ENCODE measurements at places on chromosomes 4 and X. TPM values are rescaled to one million over a fixed set of nuclear protein-coding genes. Genes with fewer than 3 reads are reported as not detected.
A peak's percentile ranks its signal among the peaks of the same experiment; 100 is the strongest.

DNA sequence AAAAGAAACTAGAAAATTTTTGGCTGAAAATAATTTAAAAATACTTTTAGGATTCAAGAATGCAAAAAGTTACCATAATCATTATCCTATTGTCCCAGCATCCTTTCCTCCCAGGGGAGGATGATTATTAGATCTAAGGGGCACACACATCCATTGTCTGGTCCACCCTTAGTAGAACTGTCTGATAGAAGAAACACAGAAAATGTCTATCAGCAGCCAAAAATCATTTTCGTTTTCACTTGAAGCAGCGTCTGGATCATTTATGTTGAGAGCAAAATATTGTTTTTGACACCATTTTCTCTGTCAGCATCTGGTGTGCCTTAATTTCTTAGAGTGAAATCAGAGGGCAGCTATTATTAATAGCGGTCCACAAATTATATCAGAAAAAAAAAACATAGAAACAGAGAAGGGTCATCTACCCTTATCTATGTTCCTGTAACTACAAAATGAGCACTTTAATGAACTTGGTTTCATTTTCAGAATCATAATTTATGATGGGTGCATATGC, 446.3 kb downstream of the TRAM1L1 start:
- H3K4me3 ChIP-seq: no peak overlapping the region
- no peak overlapping the region for H3K27ac ChIP-seq
- H3K27me3 ChIP-seq: no peaks in the 10 kb centered on the region
- no peaks in the 10 kb centered on the region for H3K36me3 ChIP-seq

GRCh38 chr4:99540277-99540939, 23.4 kb downstream of the TRMT10A start:
- H3K27me3 ChIP-seq: no peaks in the 10 kb centered on the region
- no peak for DNase-seq
- H3K36me3 ChIP-seq: no peaks in the 10 kb centered on the region
- no peaks in the 10 kb centered on the region for H3K4me1 ChIP-seq
- H3K4me3 ChIP-seq: no peak overlapping the region

- peak overlapping the region; percentile 90 for H3K27ac ChIP-seq
- DNase-seq: peak; percentile 68
- H3K4me3 ChIP-seq: peak overlapping the region; percentile 88
Observed at GRCh38 chr4:139083607-139083955, 68.0 kb downstream of the NOCT start.

The F11 gene
- total RNA-seq: not detected

The LDB2 gene
- 26.5 TPM for total RNA-seq

The CA5B gene
- 13.7 TPM for total RNA-seq

The ADH1A gene
- total RNA-seq: not detected

The BBS12 gene
- total RNA-seq: 5.0 TPM

- no peak overlapping the region for H3K27ac ChIP-seq
- no peak overlapping the region for H3K4me3 ChIP-seq
- DNase-seq: no peak
- H3K36me3 ChIP-seq: no peaks in the 10 kb centered on the region
Observed at GRCh38 chr4:91025241-91026148, 898.3 kb downstream of the CCSER1 start.

The P2RY8 gene
- total RNA-seq: 2.0 TPM

DNA sequence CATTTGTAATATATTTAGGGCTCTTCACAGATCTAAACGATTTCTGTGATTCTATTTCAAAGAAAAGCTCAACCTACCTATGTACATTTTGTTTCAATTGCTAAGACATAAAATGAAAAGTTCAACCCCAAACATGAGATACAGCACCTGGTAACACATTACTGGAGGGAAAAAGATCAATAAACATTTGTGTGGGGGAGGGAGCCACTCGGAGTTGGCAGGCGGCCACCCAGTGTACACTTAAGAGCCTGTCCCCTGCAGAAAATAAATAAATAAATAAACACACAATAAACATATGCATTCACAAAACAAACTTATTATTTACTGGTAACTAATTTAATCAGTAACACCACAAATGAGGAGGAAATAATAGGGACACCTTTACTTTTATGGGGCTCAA, 19.3 kb downstream of the PRSS48 start:
- H3K4me3 ChIP-seq: no peak overlapping the region
- H3K27me3 ChIP-seq: no peaks in the 10 kb centered on the region
- H3K36me3 ChIP-seq: no peaks in the 10 kb centered on the region
- H3K4me1 ChIP-seq: no peaks in the 10 kb centered on the region
- DNase-seq: no peak
- no peak overlapping the region for H3K27ac ChIP-seq

The OTUD4 gene
- 31.7 TPM for total RNA-seq

The PLK4 gene
- total RNA-seq: 6.2 TPM

DNA sequence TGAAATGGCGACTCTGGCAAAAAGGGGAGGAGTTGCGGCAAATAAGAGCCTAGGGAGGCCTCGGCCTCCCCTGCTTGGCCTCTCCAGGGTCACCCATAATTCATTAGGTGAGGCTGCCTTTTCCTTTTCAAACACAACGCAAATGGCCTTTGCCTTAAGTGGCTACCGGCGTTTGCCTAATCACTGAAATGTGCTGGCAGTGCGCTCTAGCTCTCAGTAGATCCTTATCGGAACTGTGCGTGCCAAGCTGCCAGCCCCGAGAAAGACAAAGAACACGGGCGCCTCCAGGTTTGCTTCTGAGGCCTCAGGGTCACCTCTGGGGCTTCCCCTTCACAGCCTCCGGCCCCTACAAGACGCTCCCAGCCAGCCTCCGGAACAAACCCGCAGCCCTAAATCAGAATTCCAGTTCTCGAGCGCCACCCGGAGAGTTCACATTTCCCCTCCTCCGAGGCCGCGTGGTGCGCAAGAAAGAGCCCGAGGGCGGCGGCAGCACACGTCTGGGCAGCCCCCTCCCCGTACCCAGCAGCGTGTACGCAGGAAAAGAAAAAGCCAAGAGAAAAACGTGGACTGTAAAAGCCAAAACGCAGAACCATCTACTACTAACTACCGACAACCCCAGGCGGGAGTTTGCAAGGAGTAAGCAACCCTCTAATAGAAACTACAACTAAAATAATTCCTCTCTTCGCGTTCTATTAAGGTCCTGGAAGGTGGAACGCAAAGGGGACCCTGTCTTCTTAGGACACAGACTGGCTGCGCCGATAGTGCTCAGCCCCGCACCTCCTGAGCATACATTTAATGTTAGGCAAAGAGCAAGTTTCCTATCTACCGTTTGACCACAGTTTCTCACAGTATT, 76.5 kb upstream of the BCOR start:
- no peaks in the 10 kb centered on the region for H3K36me3 ChIP-seq
- peaks cover 16% of the 10 kb centered on the region for H3K27me3 ChIP-seq
- peak overlapping the region; percentile 91 for H3K27ac ChIP-seq
- peak overlapping the region; percentile 67 for H3K4me3 ChIP-seq
- DNase-seq: peak; percentile 83
- H3K4me1 ChIP-seq: peaks cover 17% of the 10 kb centered on the region

The ABLIM2 gene
- 24.8 TPM for total RNA-seq

DNA sequence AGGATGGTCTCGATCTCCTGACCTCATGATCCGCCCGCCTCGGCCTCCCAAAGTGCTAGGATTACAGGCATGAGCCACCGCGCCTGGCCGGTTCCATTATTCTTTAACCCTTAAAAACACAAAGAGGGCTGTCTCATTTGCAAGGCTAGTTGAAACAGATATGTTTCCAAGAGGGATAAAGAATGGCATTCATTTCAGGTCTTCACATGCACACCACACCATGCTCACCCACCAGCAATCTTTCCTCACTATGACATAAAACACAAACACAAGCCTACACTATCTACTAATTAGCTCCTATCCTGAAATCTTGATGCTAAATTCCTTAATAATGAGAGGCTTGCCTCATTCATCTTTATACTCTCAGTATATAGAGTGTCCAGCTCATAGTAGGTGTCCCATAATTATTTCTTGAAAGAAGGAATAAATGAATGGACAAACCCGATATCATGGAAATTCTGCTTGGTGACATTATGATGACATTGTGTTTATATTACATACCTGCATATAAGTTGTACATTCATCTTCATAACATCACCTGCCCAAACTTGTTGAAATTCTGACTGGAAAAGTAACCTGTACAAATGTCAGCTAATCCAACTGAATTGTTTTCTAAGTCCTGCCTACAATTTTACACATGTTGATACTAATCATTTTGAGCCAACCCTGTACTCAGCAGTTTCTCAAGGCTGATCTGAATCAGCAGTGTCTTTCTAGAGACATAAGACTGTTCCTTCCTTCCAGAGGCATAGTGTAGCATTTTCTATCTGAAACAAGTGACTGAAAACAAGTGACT, 408.5 kb downstream of the KLHL13 start:
- H3K4me1 ChIP-seq: no peaks in the 10 kb centered on the region
- H3K27ac ChIP-seq: no peak overlapping the region
- H3K27me3 ChIP-seq: no peaks in the 10 kb centered on the region
- no peaks in the 10 kb centered on the region for H3K36me3 ChIP-seq
- DNase-seq: no peak
- no peak overlapping the region for H3K4me3 ChIP-seq

The CSAG1 gene
- not detected for total RNA-seq

The OPRPN gene
- total RNA-seq: not detected

- DNase-seq: no peak
- no peaks in the 10 kb centered on the region for H3K4me1 ChIP-seq
- H3K36me3 ChIP-seq: no peaks in the 10 kb centered on the region
- peaks cover 23% of the 10 kb centered on the region for H3K27me3 ChIP-seq
- H3K4me3 ChIP-seq: no peak overlapping the region
Observed at GRCh38 chrX:73457306-73457705, 10.5 kb downstream of the CDX4 start.

GRCh38 chr4:535181-535923, 36.3 kb downstream of the PIGG start:
- no peak overlapping the region for H3K27ac ChIP-seq
- DNase-seq: no peak
- H3K4me3 ChIP-seq: no peak overlapping the region
- no peaks in the 10 kb centered on the region for H3K4me1 ChIP-seq

The SORCS2 gene
- total RNA-seq: 1.5 TPM

The ART3 gene
- total RNA-seq: not detected

DNA sequence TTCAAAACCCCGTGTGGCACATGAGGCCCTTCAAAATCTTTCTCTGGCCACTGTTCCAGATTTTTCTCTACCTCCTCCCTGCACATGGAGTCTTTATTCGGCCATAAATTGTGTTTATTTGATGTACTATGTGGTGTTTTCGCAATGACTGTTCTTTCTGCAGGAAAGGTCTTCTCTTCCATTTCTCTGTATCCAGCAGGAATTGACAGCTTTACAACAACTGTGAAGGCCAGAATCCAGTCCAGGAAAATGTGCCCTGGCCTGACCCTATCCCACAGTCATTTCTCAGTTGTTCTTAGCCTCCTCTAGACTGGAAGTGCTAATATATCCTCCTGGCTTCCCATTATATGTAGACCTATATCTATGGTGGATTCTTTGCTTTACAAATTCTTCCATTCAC, 191.4 kb downstream of the COL25A1 start:
- H3K36me3 ChIP-seq: no peaks in the 10 kb centered on the region
- H3K27me3 ChIP-seq: no peaks in the 10 kb centered on the region
- H3K4me1 ChIP-seq: no peaks in the 10 kb centered on the region
- H3K4me3 ChIP-seq: no peak overlapping the region
- H3K27ac ChIP-seq: no peak overlapping the region

The MID1 gene
- total RNA-seq: 11.7 TPM

GRCh38 chr4:118280501-118281218, 72.1 kb downstream of the PRSS12 start:
- no peak overlapping the region for H3K27ac ChIP-seq
- H3K36me3 ChIP-seq: no peaks in the 10 kb centered on the region
- no peaks in the 10 kb centered on the region for H3K4me1 ChIP-seq
- peak; percentile 76 for DNase-seq

DNA sequence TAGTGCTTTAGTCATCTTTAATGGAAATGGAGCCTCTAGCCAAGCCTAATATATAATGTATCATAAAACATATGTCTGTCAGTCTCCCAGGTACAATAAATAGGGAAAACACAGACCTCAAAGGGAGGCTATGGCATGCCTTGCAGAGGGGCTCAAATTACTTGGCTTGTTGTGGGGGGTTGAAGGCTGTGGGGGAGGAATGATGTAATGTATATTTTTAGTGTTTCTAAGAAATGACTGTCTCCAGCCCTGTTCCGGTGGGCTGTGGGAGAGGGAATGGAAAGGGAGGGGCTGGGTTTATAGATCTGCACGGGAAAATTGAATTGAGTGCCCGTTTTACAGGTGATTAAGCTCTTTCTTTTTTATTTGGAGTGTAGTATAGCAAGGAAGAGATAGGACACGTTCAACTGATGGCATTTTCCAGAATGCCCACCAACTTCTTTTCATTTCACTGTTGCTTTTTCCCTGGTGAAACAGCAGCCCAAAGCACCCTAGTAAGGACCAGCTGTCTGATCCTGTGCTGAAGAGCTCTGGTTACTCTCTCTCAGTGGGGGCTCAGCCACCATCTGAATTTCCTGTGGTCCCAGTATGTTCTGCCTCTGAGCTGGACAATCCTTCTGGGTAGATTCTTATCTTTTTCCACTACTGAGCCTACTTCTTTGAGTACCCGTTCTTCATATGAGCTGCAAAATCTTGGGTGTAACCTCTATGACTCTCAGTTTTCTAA, 220.7 kb upstream of the CASK start:
- H3K4me1 ChIP-seq: no peaks in the 10 kb centered on the region
- DNase-seq: no peak
- H3K4me3 ChIP-seq: no peak overlapping the region
- no peaks in the 10 kb centered on the region for H3K36me3 ChIP-seq

- no peaks in the 10 kb centered on the region for H3K27me3 ChIP-seq
- no peak overlapping the region for H3K27ac ChIP-seq
Observed at GRCh38 chrX:14936561-14936960, 63.3 kb downstream of the MOSPD2 start.

The DUX4 gene
- not detected for total RNA-seq

GRCh38 chr4:11489453-11490083, 60.9 kb upstream of the HS3ST1 start:
- no peaks in the 10 kb centered on the region for H3K27me3 ChIP-seq
- no peak overlapping the region for H3K27ac ChIP-seq
- H3K4me3 ChIP-seq: no peak overlapping the region
- DNase-seq: peak; percentile 34
- H3K4me1 ChIP-seq: no peaks in the 10 kb centered on the region

The PAGE5 gene
- total RNA-seq: not detected

DNA sequence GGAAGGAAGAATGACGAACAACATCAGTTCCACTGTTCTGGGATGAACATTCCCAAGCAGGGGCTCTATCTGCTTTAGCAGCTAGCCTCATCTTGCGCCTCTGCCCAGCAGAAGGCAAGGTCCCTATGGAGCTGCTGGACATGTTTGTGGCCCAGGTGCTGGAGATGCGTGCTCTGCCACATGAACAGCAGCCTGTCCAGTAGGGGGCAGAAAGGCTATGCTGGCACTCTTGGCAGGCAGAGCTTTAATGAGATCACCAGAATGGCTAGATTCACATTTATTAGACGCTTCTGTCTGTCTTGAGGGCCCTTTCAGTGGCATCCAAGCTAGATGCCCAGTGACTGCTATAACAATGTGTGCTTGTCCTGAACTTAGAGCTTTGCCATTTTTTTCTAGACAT, 1826.0 kb downstream of the STIM2 start:
- H3K36me3 ChIP-seq: no peaks in the 10 kb centered on the region
- no peaks in the 10 kb centered on the region for H3K4me1 ChIP-seq
- no peak overlapping the region for H3K4me3 ChIP-seq

- no peak for DNase-seq
- no peaks in the 10 kb centered on the region for H3K4me1 ChIP-seq
- H3K27me3 ChIP-seq: no peaks in the 10 kb centered on the region
- no peak overlapping the region for H3K27ac ChIP-seq
- no peak overlapping the region for H3K4me3 ChIP-seq
- no peaks in the 10 kb centered on the region for H3K36me3 ChIP-seq
Observed at GRCh38 chrX:1554469-1555210, 17.7 kb upstream of the P2RY8 start.

- H3K27ac ChIP-seq: no peak overlapping the region
- H3K27me3 ChIP-seq: no peaks in the 10 kb centered on the region
- DNase-seq: no peak
- no peaks in the 10 kb centered on the region for H3K36me3 ChIP-seq
- peaks cover 19% of the 10 kb centered on the region for H3K4me1 ChIP-seq
Observed at GRCh38 chr4:152540293-152540674, 4.4 kb upstream of the FBXW7 start.

The TRIM2 gene
- 70.0 TPM for total RNA-seq

Measured in adrenal gland (tissue), 19 donors.